CD4-positive, alpha-beta T cell treated with Interleukin-15 for 4 hours (primary cell): ENCODE measurements at places on chromosomes 11 and 22.
A peak's percentile ranks its signal among the peaks of the same experiment; 100 is the strongest.

DNA sequence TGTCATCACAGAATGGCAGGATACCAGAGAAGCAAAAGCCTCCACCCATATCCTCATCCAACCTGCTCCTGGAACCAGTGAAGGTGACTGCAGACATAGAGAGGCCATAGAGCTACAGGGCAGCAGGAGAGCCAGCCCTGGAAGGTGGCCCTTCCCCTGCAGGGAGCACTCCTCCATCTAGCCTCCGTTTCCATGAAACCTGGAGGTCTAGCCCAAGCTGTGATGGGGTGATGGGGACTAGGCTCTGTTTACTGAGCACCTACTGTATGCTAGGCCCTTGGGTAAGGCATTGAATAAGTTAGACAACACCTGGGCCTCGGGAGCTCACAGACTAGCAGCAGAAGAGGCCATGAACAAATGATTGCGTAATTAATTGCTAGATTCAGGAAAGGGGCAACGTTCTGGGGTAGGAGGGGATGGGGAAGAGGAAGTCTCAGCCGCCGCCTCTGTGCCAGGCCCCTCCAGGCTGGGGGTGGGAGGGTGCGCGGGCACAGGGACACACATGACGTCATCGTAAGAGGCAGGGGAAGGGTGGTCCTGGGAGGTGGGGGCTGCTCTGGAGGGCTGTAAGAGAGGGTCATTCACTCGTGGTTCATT, 784 bp upstream of the SYNGR1 start:
- DNase-seq = no peak

GRCh38 chr11:57513911-57514537, 1.5 kb downstream of the SLC43A1 start:
- no peak for DNase-seq

GRCh38 chr11:46247659-46248058, 29.8 kb upstream of the CREB3L1 start:
- DNase-seq = peak; percentile 26

DNA sequence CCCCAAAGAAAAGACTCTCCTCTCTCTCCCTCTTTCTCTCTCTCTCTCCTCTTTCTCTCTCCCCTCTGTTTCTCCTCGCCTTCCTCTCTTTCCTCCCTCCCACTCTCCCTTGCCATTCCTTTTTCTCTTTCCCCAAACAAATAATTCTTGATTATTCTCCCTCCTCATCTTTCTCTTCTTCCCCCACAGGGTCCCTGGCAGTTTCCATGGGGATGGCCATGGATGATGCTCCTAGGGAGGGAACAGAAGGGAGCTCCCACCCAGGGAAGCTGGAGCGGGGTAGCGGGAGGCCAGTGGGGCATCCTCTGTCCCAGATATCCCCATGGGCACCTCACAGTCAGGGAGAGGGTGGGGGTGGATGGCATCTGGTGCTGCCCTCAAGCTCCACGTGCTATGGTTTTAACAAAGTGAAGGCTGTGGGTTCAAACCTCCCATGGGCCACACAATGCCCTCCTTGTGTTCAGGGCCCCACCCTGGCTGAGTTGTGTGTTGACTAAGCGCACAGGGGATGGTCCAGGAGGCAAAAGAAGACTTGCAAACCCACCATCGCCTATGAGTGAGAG, 266.4 kb downstream of the BUD13 start:
- no peak for DNase-seq
